ENCODE measurements at places on chromosomes 5 and 9.

GRCh38 chr5:65800775-65801174 lies 78.8 kb downstream of the NLN start:
- peak; percentile 28 for DNase-seq

DNA sequence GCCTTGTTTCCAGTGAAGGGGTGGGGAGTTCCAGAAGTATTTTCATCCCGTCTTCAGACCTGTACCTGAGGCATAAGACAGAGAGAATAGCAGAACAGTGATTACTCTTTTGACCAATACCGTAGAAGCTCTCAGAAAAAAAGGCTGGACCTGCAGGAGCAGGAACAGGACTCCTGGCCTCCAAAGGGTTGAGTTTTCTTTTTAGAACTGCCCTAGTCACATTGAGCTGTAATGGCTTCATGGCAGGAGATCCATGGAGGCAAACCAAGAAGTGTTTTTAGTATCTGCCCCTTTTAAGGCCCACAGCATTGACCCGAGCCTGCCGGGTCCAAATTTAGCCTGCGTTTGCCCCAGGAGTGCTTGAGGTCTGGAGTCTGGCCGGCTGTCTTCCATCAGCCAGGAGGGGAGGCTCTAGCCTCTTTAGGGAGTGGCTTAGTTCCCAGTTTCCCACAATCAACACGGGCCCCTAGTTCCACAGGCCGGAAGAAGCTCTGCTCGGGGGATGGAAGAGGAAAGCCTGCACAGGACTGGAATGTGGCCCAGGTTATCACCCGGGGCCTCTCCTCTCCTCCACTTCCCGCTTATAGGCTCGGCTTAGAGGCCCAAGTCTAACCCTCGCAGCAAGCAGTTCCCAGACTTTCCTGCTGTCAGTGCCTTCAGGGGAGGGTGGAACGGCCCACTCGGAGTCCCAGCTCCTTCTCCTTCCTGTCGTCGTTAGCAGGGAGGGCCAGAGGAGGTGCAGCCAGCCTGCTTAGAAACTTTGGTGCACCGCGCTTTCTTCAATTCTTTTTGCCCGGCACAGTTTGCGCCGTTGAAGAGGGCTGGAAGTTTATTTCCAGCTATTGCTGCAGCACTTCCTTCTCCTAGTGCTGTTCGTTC lies 80.7 kb downstream of the C9orf152 start:
- DNase-seq = peak; percentile 86

GRCh38 chr5:103918668-103919367 lies 356.2 kb upstream of the NUDT12 start:
- peak; percentile 3 for DNase-seq

DNA sequence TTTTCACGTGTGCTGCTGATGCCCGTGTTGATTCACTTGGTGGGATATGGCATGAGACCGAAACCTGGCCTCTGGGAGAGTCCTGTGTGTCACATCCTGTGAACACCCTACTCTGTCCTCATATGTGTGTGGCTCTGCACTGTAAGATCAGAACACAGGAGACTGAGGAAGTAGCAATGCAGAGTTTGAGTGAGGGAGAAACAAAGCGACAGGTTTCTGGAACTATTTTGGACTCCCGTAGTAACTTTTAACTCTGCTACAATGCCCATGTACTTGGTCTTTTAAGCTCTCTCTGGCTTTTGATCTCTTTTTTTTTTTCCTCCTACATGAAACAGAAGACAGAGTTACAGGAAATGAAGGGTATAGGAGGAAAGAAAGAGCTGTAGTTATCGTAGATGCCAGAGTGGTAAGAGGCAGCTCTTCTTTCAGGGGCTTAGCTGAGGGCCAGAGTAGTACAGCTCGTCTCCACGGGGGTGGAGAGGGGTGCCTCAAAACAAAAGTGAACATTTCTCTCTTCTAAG lies 26.6 kb downstream of the GRAMD2B start:
- peak; percentile 52 for DNase-seq

GRCh38 chr5:395921-396530 lies 47.0 kb upstream of the EXOC3 start:
- no peak for DNase-seq

DNA sequence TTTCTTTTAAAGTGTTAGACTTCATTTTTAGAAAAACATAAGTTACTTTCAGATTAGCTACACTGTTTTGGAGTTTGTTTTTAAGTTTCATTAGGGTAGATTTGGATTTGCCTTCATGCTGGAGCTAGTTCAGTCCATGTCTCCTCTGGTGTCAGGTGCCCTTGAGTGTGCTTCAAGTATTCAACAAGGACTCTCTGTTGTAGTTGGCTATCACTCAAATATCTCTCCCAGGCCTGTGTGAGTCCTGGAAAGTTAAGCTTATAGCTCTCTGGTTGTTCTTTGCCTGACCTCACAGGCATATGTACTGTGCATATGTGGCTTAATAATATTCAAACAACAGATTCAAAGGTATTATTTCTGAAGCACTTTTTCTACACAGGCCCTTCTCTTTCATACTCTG lies 45.4 kb downstream of the PTBP3 start:
- DNase-seq = peak; percentile 18

DNA sequence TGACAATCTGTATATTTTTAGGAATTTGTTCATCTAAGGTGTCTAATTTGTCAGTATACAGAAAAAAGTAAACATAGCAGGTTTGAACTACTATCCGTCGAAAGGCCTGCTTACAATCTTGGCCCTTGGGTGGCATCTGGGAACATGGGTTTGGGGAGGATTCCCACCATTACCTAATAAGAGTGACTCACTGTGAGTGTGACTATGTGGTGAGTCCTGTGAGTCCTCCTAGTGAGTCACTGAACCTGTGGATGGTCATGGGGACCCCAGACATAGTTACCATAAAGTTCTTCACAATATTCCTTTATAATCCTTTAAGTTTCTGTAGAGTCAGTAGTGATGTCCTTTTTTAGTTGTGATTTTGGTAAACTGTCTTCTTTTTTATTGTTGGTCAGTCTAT lies 37.0 kb downstream of the RNF130 start:
- DNase-seq = peak; percentile 72

DNA sequence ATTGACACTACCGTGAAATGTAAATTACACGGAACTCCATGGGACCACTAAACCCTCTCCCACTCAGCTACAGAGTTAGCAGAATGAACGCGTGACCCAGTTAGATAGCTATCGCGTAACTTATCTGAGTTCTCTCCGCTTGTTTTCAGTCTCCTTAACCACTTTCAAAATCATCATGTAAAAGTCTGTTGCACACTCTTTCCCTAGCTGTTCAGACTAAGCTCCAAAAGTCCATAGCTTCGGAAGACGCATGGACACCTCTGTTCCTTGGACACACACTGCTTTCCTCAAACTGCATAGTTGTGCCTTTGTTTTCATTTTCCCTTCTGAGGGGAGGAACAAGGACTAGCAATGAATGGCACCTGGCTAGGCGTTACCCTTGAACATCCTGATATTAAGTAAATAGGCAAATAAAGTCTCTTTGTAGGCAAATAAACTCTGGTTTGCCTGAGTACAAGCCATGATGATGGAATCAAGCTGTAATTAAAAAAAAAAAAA lies 83.3 kb downstream of the DAPK1 start:
- no peak for DNase-seq

- DNase-seq = no peak
These were observed 124.5 kb downstream of the CDH12 start for GRCh38 chr5:22728610-22729009.

GRCh38 chr5:107456281-107456715 lies 214.4 kb downstream of the EFNA5 start:
- DNase-seq = no peak

DNA sequence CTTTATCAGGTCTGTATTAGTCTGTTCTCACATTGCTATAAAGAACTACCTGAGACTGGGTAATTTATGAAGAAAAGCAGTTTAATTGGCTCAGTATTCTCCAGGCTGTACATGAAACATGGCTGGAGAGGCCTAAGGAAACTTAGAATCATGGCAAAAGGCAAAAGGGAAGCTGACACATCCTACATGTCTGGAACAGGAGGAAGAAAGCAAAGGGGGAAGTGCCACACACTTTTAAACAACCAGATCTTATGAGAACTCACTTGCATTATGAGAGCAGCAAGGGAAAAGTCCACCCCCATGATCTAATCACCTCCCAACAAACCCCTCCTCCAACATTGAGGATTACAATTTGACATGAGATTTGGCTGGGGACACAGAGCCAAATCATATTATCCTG lies 132.1 kb downstream of the PCSK1 start:
- no peak for DNase-seq

DNA sequence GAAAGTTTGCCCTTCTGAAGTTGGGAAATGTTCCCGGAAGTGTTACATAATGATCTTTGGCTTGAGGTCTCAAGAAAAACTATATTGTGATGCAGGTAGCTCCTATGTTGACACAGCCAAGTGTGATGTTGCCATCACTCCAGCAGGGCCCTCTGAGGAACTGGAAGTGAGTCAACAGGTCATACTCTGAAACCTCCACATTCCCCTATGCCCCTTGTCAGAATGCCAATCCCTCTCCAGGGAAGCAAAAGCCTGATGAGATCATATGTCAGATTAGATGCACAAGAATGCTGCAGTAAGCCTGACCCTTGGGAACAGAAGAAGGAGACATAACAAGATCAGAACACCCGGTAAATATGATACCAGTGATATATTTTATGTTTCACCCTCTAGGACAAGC lies 66.8 kb upstream of the ITGA2 start:
- peak; percentile 96 for DNase-seq

GRCh38 chr5:180080486-180081280 lies 9.1 kb upstream of the RNF130 start:
- DNase-seq = no peak

GRCh38 chr9:134066526-134066912 lies 1.3 kb downstream of the BRD3 start:
- peak; percentile 28 for DNase-seq

DNA sequence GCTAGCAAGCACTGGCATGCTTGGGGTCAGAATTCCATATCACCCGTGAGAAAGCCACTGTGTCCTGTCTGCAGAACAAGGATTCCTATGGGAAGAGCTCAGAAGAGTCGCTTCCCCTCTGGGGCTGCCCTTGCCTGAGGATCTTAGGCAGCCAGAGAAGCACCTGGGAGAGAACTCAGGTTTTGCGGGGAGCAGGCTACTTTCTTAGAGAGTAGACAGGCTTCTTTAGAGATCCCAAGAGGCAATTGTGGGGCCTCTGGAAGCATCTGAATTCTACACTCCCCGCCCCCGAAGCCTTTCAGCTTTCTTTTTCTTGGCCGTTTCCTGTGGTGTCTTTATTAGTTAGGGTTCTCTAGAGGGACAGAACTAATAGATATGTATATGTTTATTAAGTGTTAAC lies 40.9 kb downstream of the PHF2 start:
- no peak for DNase-seq

- DNase-seq = no peak
These were observed 203.4 kb downstream of the GADD45G start for GRCh38 chr9:89808076-89808755.

DNA sequence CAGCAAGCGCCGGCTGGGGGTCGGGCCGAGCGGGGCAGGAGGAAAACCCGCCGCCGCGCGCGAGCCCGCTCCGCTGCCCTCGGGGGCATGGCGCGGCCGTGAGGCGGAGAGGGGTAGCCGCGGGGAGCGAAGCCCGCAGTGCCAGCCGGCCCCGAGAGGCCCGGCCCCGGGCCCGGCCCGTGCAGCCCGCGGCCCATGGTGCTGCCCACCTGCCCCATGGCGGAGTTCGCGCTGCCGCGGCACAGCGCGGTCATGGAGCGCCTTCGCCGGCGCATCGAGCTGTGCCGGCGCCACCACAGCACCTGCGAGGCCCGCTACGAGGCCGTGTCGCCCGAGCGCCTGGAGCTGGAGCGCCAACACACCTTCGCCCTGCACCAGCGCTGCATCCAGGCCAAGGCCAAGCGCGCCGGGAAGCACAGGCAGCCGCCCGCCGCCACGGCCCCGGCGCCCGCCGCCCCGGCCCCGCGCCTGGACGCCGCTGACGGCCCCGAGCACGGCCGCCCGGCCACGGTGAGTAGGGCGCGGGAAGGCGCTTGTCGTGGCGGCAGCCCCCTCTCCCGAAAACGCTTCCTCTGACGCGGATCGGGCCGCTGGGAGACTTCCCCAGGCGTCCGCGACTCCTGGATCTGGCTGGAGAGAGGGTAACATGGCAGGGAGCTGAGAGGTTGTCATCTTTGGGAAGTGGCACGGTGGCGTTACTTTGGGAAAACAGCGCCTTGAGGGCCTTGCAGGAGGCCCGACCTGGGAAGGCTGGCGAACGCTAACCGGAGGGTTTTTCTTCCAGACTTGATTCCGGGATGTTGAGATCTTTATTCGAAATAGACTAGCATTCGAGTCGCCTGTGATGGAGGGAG lies 523 bp downstream of the MAML1 start:
- DNase-seq = peak; percentile 44

DNA sequence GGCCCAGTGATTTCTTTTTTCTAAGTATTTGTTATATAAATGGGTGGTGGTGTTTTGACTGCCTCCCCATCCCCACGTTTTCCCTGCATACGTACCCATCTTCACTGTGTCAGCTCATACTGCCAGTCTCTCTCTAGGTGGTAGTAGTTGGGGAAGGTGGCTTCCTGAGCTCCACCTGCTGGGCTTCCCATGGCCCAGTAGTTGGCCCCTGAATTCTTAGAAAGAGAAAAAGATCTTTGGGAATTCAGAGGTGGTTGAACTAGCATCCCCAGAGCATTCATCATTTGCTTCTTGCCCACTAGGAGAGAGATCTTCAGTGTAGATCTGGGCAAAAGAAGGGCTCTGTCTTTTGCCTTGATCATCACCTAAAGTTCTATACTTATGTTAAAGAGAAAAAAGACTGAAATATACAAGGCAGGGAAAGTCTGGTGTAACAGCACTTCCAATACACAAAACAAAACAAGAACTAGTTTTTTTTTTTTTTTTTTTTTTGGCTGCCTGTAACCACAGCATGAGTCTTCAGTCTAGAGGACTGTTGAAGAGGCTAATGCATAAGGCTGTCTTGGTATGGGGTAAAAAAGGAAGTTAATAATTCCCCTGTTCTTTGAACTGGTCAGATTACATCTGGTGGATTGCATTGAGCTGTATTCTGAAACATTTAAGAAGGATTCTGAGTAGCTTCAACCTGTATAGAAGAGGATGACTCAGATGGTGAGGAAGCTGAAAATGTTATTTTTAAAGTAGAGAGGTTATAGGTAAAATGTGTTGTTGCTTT lies 128.7 kb downstream of the ATG10 start:
- DNase-seq = no peak

- DNase-seq = peak; percentile 41
These were observed 12.2 kb downstream of the AFAP1L1 start for GRCh38 chr5:149283626-149284480.

DNA sequence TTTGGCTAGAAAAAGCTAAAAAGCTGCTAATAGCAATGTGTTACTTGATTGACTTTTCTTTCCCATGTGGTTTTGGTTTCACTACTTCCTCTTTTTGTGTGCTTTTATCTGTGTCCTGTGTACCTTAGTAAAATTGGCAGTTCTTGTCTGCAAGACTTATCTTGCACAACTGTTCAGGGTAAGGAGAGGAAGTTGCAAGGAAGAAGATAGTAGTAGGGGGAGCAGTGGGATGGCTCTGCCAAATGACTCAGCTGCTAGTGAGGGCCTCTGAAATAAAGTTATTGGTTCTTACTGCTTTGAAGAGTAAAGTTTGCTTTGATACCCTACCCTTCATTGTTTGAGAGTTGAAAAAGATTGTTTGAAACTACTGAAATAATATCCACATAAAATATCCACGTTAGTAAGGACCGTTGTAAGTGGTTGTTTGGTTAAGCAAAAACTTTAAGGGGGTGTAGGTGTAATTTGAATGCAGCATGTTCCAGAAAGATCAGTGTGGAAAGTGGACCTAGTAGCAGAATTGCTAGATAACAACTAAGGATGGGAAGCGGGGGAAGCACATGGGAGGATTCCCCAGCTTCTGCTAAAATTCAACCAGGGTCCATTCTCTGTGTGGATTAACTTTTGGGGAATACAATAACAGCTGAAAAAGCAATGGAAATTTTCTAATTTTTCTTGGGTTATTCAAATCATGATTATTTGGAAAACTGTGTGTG lies 123.5 kb downstream of the SCAMP1 start:
- peak; percentile 78 for DNase-seq

Data from cardiac fibroblast (primary cell).